ENCODE measurements at places on chromosomes 4 and X.

- H3K27me3 ChIP-seq = no peaks in the 10 kb centered on the region
- H3K4me3 ChIP-seq = no peak overlapping the region
- no peak overlapping the region for H3K27ac ChIP-seq
- DNase-seq = no peak
- H3K36me3 ChIP-seq = no peaks in the 10 kb centered on the region
- no peaks in the 10 kb centered on the region for H3K4me1 ChIP-seq
Measured at GRCh38 chr4:188665491-188666457, 526.5 kb downstream of the TRIML1 start.

- H3K4me3 ChIP-seq = no peak overlapping the region
- H3K27ac ChIP-seq = no peak overlapping the region
Measured at GRCh38 chr4:8433136-8433535, 7.4 kb downstream of the ACOX3 start.

DNA sequence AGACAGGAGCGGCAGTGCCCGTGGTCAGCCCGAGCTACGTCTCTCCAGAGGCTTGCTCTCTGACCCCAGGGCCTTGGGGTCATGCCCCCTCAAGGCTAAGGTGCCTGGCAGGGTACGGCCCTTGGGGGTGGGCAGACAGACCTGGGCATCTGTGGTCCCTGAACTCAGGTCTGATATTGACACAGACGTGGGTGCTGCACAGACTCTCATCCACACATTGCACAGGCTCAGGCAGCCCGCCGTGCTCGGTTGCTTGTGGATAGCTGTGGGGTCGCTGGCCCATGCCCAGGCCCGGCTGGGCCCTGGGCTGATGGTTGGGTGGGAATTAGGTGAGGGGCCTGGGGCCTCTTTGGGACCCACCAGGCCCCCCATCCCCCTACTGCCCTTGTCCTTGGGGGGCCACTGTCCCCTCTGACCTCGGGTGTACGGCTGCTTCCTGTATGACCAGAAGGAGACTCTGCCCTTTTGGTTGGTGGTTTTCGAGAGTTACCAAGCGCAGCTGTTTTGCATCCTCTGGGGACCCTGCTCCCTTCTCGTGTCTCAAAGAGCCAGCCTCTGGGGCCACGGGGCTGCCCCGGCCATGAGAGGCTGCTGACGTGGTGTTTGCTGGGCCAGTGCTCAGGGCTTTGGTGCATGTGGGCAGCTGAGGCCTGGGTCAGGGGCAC is 10.1 kb downstream of the FGFRL1 start:
- peaks cover 11% of the 10 kb centered on the region for H3K36me3 ChIP-seq
- no peak for DNase-seq
- no peak overlapping the region for H3K4me3 ChIP-seq
- H3K27me3 ChIP-seq = no peaks in the 10 kb centered on the region

DNA sequence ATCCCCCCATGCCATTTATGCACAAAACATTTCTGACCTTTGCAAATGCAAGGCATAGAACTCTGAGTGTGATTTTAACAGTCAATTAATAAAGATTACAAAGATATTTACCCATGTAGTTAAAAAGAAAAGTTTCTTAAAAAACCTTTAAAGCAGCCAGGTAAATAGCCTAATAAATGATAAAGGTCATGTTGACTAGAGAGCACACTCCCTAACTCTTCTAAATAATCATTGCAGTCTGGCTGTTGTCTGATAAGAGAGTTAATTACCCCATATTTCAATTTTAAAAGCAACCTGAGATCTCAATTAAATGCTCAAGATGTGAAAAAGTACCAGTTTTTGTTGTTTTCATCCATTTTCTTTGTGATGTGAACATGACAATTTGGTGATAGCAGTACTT is 291.5 kb upstream of the SMIM31 start:
- H3K36me3 ChIP-seq = no peaks in the 10 kb centered on the region
- no peaks in the 10 kb centered on the region for H3K4me1 ChIP-seq
- no peak overlapping the region for H3K4me3 ChIP-seq
- no peaks in the 10 kb centered on the region for H3K27me3 ChIP-seq
- no peak overlapping the region for H3K27ac ChIP-seq

- no peaks in the 10 kb centered on the region for H3K27me3 ChIP-seq
- no peak for DNase-seq
- H3K4me1 ChIP-seq = no peaks in the 10 kb centered on the region
- no peaks in the 10 kb centered on the region for H3K36me3 ChIP-seq
- H3K4me3 ChIP-seq = no peak overlapping the region
Measured at GRCh38 chr4:150768497-150768896, 186.5 kb downstream of the MAB21L2 start.

GRCh38 chr4:80308466-80308822 is 27.1 kb upstream of the CFAP299 start:
- no peak for DNase-seq
- no peaks in the 10 kb centered on the region for H3K27me3 ChIP-seq
- no peak overlapping the region for H3K27ac ChIP-seq
- H3K36me3 ChIP-seq = no peaks in the 10 kb centered on the region

DNA sequence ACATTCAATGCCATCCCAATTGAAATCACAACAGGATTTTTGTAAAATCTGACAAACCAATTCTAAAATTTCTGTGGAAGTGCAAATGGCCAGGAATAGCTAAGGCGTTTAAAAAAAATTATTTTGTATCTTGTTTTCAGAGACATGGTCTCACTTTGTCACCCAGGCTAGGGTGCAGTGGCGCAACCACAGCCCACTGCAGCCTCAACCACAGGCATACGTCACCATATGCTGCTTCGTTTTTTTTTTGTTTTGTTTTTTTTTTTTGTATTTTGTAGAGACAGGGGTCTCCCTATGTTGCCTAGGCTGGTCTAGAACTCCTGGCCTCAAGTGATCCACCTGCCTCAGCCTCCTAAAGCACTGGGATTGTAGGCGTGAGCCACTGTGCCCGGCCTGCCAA is 24.5 kb downstream of the ZNF41 start:
- H3K27ac ChIP-seq = no peak overlapping the region
- H3K4me3 ChIP-seq = no peak overlapping the region
- no peaks in the 10 kb centered on the region for H3K27me3 ChIP-seq
- DNase-seq = no peak
- H3K4me1 ChIP-seq = no peaks in the 10 kb centered on the region

- no peak overlapping the region for H3K27ac ChIP-seq
- H3K27me3 ChIP-seq = no peaks in the 10 kb centered on the region
- no peaks in the 10 kb centered on the region for H3K36me3 ChIP-seq
- no peaks in the 10 kb centered on the region for H3K4me1 ChIP-seq
- no peak for DNase-seq
Measured at GRCh38 chr4:169205075-169205743, 65.5 kb downstream of the SH3RF1 start.

DNA sequence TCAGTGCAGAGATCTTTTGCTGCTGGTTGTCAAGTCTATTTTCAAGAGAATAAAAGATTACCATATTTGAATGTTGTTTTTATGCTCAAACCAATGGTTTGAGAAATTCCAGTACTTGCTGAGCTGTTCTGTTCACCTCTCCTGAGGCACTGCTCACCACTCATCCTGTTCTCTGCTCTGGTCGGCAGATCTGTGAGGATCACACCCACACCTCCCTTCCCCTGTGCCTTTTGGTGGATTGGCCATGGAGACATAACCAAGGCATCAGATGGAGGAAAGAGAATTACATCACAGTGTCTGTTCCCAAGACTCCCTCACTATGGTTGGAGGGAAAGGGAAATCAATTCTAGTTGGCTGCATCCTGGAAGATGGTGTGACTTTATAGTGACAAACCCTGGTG is 391.6 kb downstream of the ARHGAP24 start:
- no peaks in the 10 kb centered on the region for H3K36me3 ChIP-seq
- H3K27ac ChIP-seq = no peak overlapping the region
- no peaks in the 10 kb centered on the region for H3K27me3 ChIP-seq
- H3K4me3 ChIP-seq = no peak overlapping the region

DNA sequence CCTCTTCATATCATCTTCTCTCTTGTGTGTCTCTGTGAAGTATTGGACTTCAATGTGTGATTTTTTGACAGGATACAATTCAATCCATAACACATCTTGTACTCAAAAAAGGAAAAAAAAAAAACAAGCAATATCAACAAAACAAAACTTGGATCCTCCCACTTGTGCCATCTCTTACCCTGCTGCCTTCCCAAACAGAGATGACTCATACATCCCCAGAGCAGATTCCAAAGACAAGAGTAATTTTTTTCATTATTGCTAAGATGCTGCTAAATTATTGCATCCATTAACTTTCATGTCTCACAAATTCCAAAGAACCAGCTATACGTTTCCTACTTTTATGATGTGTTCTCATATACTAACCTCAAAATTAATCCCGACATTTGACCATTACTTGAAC is 479.2 kb downstream of the GBA3 start:
- no peaks in the 10 kb centered on the region for H3K36me3 ChIP-seq
- DNase-seq = no peak
- H3K4me3 ChIP-seq = no peak overlapping the region
- H3K27me3 ChIP-seq = no peaks in the 10 kb centered on the region
- H3K4me1 ChIP-seq = no peaks in the 10 kb centered on the region

DNA sequence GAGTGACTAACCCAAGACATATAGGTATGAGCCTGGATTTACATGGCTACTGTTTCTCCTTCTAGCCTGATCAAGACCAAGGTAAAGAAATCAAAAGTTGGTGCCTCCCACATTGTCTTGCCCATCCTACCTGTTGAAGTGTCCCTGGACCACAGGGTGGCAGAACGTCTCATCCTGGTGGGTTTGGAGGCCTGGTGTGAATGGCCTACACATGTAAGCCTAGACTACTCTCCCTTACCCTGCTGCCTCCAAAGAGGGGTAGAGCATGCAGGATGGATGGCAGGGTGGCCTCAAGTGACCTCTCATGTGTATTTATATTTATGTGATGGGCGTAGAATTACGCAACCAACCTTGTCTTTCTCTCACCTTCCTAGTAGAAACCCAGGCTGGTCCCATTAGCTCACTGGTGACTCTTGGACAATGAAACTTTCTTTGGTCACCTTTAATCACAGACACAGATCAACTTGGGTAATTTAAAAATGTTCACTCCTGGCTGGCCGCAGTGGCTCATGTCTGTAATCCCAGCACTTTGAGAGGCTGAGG is 73.3 kb upstream of the SOD3 start:
- H3K4me1 ChIP-seq = no peaks in the 10 kb centered on the region
- H3K4me3 ChIP-seq = no peak overlapping the region
- no peak for DNase-seq
- H3K27me3 ChIP-seq = no peaks in the 10 kb centered on the region
- H3K27ac ChIP-seq = no peak overlapping the region

Data from iPS DF 6.9 (cell line).